Non-pigmented ciliary epithelial cell (primary cell): ENCODE measurements at places on chromosomes 13 and 19.

GRCh38 chr13:78087966-78088678 lies 169.5 kb upstream of the EDNRB start:
- DNase-seq = no peak

DNA sequence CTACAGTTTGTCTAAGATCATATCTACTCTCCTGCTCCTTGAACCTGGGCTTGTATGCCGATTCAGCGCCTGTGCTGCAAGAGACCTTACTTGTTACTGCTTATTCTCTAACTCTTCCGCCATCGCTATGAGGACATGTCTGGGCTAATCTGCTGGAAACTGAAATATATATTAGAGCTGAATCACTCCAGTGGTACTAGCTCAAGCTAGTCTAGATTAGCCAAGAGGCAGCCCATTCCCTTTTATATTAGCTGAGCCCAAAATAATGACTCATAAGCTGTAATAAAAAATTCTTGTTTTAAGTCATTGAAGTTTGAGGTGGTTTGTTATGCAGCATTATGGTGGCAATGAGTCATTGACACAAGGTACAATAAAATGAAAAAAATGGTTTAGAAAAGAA lies 52.8 kb downstream of the SLC6A16 start:
- DNase-seq = peak; percentile 55

DNA sequence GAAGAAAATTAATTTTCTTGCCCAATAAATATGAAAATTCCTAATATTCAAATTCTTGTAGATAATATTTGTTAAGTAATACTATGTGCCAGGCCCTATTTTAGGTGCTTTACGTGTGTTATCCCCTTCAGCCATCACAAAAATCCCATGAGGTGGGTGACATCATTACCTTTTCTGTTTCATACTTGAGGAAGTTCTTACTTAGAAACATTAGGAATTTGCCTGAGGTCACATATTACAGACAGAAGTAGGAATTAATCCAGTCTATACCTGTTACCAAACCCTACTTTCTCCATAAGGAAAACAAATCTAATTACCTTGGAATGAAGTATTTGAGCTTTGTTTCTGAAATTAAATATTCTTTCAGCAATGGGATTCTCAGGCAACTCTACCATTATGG lies 336.1 kb downstream of the GPC6 start:
- no peak for DNase-seq

GRCh38 chr19:16585808-16586476 lies 13.7 kb upstream of the SLC35E1 start:
- no peak for DNase-seq

- DNase-seq = no peak
These were observed 45.6 kb downstream of the ZNF283 start for GRCh38 chr19:43872547-43873336.

- DNase-seq = no peak
These were observed 32.2 kb upstream of the ZNF681 start for GRCh38 chr19:23790641-23791488.
